Islet precursor cell (in vitro differentiated cells): ENCODE measurements at places on chromosomes 13 and 19.

DNA sequence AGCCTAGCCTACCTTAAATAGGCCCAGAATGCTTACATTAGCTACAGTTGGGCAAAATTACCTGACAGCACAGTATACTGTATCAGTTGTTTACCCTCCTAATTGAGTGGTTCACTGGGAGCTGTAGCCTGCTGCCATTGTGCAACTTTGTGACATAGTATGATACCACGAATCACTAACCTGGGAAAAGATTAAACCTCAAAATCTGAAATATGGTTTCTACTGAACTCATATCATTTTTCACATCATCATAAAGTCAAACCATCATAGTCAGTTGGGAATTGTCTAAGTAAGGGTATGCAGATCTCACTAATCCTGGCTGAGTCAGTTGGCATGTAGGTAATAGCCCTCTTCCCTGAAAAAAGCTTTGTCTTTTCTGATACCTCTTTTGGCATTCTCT lies 9.2 kb downstream of the PAN3 start:
- DNase-seq: no peak

GRCh38 chr19:29501816-29502580 lies 23.8 kb upstream of the VSTM2B start:
- DNase-seq: no peak

DNA sequence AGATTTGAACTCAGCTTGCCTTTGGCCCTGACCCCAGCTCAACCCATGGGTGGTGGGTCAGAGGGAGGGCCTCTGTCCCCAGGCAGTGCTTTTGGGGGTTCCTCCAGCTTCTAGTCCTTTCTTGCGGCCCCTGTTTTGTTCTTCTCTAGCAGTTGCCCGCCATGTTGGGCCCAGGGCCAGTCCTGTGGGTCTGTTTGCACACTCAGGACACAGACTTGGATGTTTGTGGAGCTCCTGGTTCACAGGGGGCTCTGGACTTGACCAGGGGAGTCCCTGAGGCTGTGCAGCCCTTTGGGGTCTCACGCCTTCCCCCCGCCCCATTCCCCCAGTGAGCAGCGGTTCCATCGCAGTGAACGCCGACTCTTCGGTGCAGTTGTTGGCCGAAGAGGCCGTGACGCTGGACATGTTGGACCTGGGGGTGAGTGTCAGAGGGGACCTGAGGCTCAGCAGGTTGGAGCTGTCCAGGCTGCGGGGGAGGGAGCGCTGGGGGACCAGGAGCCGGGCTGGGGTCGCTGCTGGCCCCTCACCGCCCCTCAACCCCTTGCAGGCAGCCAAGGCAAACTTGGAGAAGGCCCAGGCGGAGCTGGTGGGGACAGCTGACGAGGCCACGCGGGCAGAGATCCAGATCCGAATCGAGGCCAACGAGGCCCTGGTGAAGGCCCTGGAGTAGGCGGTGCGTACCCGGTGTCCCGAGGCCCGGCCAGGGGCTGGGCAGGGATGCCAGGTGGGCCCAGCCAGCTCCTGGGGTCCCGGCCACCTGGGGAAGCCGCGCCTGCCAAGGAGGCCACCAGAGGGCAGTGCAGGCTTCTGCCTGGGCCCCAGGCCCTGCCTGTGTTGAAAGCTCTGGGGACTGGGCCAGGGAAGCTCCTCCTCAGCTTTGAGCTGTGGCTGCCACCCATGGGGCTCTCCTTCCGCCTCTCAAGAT lies 2.5 kb downstream of the ATP5F1D start:
- peak; percentile 89 for DNase-seq

- no peak for DNase-seq
These were observed 323.9 kb downstream of the MZT1 start for GRCh38 chr13:72403396-72404010.

- peak; percentile 57 for DNase-seq
These were observed 1.8 kb upstream of the KCTD15 start for GRCh38 chr19:33794683-33795369.

GRCh38 chr19:8573316-8573715 lies 3.9 kb downstream of the MYO1F start:
- no peak for DNase-seq

DNA sequence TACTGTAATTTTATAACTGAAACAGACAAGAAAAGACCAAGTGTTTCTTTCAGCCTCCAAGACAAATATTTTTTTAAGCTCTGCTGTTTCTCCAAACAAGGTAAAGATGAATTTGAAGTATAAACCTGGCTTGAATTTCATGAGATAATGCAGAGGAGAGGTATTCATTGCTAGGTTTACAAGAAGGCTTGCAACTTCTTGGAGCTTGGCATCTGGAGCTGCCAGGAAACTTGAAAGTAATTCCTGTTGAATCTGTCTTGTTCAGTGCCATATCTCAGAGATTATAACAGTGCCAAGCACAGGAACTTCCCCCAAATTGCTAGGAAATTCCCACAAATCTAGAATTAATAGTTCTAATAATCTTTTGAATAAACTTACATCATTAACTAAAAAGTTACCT lies 70.9 kb downstream of the CDK8 start:
- no peak for DNase-seq

GRCh38 chr13:111667757-111668156 lies 347.3 kb downstream of the TEX29 start:
- DNase-seq: peak; percentile 14

- DNase-seq: peak; percentile 52
These were observed 63.1 kb downstream of the ATP11A start for GRCh38 chr13:112752711-112753541.

DNA sequence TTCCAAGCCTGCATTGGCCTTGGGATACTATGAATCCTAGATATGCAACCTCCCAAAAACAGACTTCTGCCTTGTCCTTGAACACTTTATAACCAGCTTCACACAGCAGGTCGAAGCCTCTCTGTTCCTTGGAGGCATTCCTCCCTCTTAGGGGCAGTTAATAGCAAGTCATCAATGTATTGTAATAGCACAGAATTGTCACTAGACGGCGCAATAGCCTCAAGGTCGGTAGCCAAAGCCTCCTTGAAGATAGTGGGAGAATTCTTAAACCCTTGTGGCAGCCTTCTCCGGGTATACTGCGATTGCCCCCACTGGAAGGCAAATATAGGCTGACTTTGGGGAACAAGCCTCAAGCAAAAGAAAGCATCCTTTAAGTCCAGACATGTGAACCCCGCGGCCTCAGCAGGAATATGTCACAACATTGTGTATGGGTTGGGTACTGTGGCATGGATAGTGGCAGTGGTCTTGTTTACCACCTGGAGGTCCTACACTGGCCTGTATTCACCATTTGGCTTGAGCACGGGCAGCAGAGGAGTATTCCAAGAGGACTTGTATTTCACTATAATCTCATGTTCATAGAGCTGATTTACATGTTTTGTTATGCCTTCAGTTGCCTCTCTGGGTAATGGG lies 61.1 kb downstream of the ZNF431 start:
- DNase-seq: no peak

GRCh38 chr13:39578821-39579291 lies 24.1 kb downstream of the LHFPL6 start:
- no peak for DNase-seq

DNA sequence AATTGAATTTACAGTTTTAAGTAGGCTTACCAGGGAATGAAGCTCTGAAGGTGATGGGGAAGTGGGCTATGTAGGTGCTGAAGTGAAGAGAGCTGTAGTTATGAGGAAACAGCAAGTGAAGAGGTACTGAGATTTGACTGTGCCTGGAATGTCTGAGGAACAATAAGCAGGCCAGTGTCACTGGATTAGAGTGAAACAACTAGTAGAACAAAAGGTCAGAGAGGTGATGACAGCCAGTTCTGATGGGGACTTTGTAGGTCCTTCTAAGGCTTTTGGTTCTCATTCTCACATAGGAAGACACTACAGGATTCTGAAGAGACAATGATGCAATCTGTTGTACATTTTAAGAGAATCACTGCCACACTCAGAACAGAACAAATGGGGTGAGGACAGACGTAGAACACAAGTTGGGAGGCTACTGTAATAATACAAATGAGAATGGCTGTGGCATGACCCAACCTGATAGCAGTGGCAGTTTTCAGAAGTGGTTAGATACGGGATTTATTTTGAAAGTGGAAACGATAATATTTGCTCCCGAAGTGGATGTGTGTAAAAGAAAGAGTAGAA lies 130.8 kb downstream of the MYCBP2 start:
- DNase-seq: no peak

DNA sequence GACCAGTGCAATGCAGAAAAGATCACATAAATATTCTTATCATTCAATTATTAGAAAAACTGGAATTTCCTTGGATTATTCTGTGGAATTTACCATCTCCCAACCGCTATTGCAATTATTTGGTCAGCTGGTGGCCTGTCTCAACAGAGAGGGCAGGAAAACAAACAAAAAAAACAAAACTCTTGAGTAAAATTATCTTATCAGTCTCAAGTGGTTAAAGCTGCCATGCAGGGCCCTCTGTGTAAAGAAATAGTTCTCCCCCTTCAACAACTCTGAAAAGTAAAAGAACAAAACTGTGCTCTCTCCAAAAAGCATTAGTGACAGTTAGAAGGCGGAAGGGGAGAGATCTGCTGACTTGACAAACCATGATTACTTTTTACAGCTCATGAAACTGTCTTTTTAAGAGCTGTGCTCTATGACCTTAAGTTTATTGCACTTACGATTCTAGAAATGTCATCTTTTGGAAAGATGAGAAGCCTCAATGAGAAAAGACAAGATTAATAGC lies 152.3 kb downstream of the DLEU7 start:
- no peak for DNase-seq

- DNase-seq: no peak
These were observed 110.8 kb downstream of the TBC1D4 start for GRCh38 chr13:75371203-75371602.

GRCh38 chr13:108044954-108045353 lies 170.4 kb downstream of the LIG4 start:
- no peak for DNase-seq

DNA sequence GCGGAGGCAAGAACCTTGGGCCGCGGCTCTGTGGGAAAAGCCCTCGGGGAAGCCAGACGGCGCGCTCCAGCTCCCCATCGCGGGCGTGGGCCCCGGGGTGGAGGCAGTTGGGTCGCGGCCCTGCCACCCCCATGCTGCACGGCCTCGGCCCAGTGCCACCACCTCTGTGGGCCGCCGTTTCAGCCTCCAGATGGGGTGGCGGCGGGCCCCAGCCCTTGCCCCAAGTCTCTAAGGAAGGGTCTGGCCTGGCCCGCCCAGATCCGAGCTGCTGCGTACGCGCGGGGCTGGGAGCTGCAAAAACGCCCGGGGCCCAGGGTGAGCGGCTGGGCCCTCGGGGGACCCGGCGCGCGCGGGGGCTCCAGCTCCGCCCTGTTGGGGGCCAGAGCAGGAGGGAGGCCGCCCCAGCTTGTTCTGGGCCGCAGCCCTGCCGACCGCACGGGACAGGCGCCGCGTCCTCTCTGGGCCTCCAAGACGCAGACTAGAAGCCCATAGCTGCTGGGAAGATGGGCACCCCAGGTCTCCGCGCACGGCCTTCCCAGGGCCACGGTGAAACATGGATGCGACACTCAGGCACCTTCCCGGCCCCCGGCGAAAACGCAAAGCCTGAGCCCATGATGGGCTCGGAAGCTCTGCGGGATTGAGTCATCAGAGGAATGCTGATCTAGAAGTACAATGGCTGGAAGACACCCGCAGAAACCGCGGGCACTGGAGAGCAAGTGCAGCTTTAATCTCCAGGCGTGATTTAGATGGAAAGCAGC lies 110.1 kb downstream of the KCTD15 start:
- DNase-seq: peak; percentile 91

GRCh38 chr13:43686557-43686956 lies 100.2 kb downstream of the ENOX1 start:
- DNase-seq: peak; percentile 89

GRCh38 chr19:40614622-40615411 lies 13.6 kb downstream of the LTBP4 start:
- peak; percentile 94 for DNase-seq

DNA sequence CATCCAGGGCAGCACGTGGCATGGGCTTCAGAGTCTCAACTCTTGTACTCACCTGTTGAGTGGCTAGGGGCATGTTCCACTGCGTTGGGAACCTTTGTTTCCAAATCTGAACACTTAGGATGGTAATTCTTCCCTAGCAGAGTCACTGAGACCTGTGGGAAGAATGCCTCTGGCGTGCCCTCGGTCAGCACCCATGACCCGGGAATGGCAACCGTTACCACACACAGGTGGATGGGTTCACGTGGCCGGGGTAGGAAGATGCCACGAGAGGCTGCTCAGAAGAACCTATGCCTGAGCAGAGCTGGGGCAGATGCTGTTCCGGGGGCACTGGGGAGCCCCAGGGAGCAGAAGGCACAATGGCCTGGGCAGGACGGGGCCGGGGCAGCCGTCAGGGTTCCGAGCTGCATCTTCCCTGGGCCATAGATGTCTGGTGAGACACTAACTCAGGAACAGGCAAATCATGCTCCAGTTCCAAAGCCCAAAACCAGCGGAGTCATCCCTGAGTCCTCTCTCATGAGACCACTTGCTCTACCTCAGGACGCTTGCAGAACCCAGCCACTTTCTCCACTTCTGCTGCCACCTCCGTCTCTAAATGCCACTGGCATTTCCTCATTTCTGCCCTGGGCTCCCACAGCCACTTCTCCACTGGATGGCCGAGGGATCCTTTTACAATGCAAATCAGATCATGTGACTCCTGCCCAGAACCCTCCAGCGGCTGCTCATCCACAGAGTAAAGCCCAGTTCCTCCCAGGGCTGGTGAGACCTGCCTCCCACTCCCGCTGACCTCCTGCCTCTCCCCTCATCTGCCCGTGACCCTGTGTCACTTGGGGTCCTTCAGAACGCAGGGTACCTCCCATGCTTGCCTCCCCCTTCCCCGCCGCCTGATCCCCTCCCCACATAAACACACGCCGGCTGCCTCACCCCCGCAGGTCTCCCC lies 36.7 kb downstream of the FAM124A start:
- peak; percentile 68 for DNase-seq

DNA sequence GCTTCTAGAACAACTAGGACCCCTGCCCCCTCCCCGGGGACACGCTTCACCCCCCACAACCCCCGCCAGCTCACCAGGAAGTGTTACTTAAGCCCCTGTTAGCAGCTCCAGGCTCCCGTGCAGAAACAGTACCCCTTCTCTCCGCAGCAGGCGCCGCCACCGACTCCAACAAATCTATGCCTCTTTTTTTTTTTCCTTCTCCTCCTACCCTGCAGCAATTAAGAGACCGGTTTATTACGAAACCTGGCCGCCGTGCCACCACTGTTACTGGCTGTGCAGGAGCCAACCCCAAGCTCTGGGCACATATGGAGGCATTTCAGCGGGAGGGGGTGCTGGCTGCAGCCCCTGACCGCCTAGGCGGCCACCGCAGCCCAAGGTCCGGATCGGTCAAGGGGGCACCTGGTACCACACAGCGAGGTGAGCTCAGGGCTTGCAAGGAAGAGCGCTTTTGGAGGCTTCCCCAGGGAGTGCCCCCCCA lies 2.4 kb downstream of the GADD45B start:
- DNase-seq: peak; percentile 80

GRCh38 chr13:88107570-88107969 lies 436.4 kb downstream of the SLITRK5 start:
- DNase-seq: no peak

- no peak for DNase-seq
These were observed 111.3 kb downstream of the SLC7A1 start for GRCh38 chr13:29484236-29484635.
